ENCODE measurements at places on chromosomes 16 and 17.

GRCh38 chr17:67491009-67491680, 114.1 kb downstream of the PITPNC1 start:
- no peak for DNase-seq

- no peak for DNase-seq
Measured at GRCh38 chr17:74679374-74679773, 33.3 kb downstream of the CD300LF start.

- no peak for DNase-seq
Measured at GRCh38 chr16:85484347-85485300, 128.5 kb upstream of the GSE1 start.

GRCh38 chr17:63841350-63842172, 924 bp downstream of the SMARCD2 start:
- no peak for DNase-seq

DNA sequence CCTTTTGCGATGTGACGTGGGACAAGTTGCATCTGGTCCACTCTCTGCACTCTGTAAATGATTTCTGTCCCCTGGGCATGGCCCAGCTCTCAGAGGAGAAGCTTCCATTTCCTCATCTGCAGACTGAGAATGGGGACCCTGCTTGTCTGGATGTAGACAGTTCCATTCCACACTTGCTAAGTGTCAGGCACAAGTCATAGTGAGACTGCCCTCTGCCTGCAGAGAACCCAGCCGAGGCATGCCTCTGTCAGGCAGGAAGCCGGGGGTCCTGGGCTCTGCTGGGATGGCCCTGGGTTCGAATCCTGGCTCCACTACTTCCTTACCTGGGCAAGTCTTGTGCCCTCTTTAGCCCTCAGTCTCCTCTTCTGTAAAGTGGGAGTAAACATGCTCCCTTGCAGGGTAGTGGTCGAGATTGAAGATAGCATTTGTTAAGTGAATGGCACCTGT, 4.1 kb downstream of the MAP2K3 start:
- no peak for DNase-seq

DNA sequence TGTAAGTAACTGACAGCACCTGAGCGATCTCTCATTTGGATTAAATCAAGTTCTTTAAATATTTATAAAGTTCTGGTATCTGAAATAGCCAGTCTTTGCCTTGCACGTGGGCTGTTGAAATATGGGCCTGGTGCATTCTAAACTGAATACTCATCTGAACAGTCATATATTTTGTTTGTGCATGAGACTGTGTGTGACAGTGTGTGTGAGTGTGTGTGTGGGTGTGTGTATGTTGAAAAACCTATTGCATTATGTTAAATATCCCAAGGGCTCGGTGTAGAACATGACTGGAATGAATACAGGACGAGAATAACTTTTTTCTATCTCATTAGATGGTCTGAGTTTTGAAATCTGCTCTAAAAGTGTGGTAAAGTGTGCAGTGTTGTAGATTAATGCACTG, 82.4 kb upstream of the TOX3 start:
- DNase-seq: no peak

GRCh38 chr17:41382394-41382793, 288 bp upstream of the KRT34 start:
- no peak for DNase-seq

DNA sequence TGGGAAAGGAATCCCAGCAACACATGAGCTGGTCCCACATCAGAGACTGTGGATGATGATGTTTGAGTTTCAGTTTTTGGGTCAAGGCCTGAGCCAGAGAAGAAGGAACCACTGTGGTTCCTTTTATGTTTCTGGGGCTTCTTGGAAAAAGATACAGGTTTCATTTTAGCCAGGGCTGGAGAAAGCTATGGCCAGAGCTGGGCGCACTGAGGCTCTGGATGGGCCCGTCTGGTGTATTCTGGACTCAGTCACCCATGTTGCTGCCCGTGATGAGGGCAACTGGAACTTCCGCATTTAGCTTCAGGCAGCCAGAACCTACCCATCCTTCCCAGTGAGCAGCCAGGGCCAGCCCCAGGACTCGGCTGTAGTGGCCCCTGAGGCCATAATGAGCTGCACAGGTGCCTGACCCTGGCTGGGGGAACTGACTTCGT, 15.0 kb upstream of the PITPNA start:
- DNase-seq: no peak

GRCh38 chr17:31696184-31696602, 162.9 kb downstream of the COPRS start:
- no peak for DNase-seq

DNA sequence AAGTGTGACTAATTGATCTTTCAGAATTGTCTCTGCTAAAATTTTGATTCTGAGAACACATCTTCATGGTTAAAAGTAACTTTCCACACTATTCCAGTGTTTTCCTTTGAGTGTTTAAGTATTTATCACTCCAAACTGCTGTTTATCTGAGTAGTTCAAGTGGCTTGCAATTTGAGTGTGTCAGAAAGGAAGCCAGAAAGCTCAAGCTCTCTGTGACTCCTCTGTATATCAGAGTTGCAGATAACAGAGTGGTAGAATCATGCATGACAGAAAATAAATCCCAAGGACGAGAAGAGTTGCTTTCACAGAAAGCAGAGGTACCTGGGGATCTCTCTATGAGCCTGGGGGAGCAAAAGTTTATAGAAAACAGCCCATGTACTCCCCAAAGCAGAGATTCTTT, 130.0 kb downstream of the CYB561 start:
- no peak for DNase-seq

- no peak for DNase-seq
Measured at GRCh38 chr17:1053661-1054360, 56.9 kb downstream of the TIMM22 start.

DNA sequence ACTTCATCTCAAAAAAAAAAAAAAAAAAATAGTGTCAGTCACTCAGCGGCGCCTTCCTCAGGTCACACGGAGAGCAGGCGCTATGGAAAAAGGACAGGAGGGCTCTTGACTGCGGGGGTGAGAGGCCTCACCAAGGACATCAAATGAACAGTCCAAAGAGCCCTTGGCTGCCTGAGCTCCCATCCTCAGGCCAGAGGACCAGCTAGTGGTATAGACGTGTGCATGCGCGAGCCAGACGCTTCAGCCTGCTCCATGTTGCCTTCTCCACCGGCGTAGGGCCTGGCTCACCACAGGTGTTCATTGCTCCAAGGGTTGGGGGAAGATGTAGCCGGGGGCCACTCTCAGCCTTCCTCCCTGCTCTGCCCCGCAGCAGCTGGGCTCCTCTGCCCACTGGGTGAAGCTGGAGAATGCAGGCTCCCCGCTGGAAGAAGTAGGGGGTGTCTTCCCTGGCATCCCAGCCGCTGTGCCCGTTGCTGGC, 65.8 kb upstream of the PLCG2 start:
- DNase-seq: no peak
